ENCODE measurements at places on chromosomes 1 and 21.

DNA sequence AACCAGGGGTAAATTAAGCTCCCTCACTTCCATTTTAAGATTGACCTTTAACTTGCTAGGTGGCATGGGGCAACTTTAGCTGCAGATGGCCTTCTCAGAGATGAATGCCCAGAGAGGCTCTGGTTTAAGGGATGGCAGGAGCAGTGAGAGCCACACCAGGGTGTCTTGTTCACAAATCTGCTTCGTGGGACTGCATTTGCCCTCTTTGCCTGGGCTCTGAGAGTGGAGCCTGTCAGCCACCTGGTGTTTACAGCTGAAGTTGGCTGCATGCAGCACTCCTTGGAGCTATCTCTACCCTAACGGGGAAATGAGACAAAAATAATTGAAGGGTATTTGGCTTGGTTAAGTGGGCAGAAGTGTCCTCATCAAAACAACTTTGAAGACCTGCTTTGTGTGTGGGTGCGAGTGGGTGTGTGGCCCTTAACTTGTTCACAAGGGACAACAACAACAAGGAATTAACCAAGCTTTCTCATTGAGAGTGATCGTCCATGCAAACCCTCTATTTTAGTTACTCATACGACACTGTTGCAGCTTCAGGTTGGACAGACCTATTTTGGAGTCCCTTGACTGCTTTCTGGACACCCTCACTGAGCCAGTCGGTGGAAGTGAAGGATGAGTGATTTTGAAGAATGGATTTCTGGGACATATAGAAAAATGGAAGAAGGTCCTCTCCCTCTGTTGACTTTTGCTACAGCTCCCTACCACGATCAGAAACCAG lies 29.8 kb downstream of the PGM1 start:
- no peak for DNase-seq

DNA sequence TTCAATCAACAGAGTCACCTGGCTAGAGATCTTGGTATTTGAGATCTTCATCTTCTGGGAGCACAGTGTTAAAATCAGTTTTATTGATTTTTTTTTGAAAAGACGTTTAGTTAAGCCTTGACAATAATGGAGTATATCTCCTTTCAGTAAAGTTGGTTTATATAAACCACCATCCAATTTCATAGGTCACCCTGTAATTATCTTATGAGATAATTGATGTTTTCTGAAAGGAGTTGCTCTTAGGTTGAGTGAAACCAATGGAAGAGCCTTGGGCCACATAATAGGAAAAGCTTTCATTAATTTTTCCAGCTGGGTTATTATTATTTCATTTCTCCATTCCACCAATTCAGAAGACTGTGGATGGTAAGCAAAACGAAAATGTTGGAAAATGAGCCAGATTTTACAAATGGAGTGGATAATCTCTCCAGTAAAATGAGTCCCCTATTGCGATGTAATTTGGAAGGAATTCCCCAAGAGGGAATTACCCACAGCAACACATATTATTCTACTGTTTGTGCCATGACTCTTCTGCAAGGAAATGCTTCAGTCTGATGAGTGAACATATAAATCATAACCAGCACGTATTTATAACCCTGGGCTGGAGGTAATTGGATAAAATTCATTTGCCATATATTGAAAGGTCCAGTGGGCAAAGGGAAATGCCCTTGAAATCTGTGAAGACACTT lies 46.2 kb upstream of the TINAGL1 start:
- DNase-seq = no peak

- no peak for DNase-seq
Observed at GRCh38 chr1:12621346-12622335, 3.6 kb upstream of the DHRS3 start.

DNA sequence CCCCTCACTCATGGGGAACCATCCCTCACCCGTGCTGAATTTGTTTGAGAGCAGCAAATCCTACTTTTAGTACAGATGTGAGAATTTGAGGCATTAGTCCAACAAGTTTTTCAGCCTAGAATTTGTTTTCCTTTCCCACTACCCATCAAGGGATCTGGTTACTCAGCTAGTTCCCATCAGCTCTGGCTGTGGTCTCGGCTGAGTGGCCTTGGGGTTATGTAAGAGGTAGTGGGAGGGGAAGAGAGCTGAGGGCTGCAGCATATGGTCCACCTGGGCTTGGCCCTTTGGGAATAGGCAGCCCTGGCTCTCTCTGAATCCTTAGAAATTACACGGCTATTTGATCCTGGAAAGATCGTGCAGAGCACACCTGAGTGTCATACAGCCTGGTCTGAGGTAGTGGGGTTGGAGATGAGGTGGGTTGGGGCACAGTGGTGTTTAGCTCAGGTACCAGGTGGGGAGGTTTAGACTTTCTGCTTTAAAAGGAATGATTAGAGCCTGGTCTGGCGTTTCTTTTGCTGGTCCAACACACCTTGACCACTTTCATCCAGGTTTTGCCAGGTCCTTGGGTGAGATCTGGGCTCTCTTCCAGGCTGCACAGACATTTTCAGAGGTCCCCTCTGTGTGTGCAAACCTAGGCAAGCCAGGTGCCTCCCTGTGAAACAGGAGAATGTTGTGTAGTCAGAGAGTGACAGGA lies 4.2 kb downstream of the GSTM4 start:
- no peak for DNase-seq

DNA sequence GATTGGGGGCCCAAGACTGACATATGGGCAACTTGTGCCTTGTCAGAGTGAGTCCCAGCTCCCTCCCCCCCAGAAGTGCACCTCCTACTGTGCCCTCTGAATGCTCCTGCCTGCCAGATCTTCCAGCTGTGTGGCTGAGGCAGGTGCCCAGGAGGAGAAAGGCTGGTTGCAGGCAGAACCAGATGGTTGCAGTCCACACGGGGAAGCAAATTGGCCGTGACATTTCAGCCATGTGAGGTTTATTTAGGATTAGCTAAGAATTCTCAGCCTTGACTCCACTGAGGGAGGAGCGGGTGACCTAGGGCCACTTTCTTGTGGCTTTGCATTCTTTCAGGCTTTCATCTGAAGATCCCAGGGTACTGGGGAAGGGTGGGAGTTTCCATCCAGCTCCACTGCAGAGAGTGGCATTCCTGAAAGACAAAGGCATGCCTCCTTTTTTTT lies 33.8 kb downstream of the PEX14 start:
- DNase-seq = no peak

DNA sequence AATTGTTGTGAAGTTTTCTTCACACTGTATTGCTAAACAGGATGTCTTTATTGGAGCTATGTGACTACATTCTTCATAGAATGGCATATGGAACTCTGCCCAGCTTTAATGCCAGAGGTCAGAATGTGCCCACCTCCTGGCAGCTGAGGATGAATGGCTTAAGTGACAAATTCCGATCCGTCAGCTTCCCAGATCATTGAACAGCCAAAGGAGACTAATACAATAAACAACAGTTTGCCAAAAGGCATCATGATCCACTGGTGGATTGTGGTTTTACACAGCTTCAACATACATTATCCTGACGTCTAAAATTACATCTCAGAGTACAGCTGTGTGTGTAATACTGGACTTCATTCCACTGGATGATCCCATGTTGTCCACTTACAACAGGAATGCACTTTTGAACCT lies 68.7 kb upstream of the C1orf105 start:
- no peak for DNase-seq

DNA sequence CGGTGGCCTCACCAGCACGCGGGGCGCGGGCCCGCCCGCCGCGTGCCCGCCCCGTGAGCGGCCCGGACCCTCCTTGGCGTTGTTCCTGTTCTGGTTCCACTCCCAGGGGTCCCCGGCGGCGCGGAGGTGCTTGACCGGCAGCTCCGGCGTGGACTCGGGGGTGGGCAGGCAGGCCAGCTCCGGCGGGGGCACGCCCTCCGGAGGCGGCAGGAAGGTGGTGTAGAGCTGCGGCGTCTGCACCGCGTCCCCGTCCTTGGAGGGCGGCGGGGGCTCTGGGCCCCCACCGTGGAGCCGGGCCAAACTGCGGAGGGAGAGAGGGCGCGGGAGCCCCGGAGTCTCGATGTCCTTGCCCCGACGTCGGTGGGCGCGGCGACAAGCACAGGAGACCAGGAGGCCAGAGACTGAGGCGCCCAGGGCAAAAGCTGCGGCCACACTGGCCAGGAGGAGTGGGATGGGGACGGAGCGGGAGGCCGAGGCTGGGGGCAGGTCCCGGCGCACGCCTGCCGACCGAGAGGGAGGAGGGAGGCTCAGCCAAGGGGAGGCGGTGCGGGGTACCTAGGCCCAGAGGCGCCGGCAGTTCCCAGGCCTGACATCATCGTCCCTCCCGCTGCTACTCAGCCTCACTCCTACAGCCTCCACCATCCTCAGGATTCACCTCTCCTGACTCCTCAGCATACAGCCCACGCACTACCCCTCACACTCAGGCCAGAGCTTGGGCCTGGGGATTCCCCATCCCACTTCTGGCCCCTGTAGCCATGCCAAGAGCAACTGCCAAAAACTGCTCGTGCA lies 13.2 kb downstream of the SEMA6C start:
- no peak for DNase-seq

GRCh38 chr1:44154049-44154448 lies 12.6 kb upstream of the KLF18 start:
- no peak for DNase-seq

DNA sequence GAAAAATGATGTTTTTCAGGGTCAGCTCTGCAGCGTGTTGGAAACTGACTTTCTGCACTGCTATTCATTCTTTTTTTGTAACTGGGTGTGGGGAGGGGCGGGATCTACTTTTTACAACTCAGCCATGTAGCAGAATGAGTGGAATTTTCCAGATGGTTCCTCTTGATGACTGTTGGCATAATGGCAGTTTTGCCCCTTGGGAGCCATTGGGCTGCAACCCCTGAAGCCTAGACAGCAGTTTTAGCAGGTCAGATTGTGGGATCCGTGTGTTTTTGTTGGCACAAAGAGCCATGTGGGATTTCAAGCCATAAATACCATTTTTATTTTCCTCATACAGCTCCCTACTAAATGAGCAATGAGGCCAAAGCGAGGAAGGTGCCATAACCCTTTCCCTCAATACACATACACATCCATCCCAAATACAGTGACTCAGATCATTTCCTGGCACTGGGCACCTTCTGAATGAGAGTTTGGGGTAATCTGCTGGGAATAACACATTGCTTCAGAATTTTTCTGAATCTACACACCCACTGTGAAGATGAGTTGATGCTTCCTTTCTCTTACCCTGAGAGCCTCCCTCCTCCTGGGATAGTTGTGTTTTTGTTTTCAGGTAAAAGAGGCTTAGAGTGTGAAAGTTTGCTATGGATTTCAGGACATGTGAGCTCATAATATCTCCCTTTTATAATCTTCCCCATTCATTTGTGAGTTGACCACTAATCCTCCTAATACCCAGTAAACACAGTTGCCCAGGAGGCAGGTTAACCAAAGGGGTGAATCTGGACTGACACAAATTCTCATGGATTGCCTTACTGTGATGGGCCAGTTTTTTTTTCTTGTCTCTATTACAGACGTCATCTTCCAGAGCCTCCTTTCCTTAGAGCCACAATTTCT lies 13.1 kb downstream of the S100A10 start:
- no peak for DNase-seq

DNA sequence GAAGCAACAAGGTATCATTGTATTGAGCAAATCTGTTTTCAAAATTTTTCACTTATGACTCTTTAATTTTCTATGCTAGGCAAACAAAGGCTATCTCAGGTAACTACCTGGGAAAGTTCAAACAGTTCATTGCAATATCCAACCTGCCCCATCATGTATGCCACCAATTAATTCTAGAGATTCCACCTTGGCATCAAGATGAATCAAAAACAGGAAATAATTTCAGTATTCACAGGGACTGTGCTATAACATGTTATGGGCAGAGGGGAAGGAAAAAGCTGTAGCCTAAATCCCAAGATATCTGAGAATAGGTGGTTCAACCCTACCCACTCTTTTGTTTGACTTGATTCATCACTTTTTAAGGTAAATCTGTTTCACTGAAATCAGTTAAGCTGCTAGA lies 67.5 kb upstream of the SH3GLB1 start:
- no peak for DNase-seq

DNA sequence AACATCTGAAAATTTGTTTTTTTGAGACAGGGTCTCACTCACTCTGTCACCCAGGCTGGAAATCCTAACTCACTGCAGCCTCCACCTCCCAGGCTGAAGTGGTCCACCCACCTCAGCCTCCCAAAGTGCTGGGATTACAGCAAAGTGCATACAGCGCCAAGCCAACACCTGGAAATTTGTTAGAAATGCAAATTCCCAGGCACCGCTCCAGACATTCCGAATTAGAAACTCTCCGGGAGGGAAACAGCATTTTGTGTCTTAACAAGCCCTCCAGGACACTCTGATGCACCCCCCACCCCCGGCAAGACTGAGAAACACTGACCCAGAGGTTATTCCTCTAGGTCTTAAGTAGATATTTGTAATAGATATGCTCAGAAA lies 49.1 kb downstream of the ARID4B start:
- DNase-seq = no peak

- no peak for DNase-seq
Observed at GRCh38 chr21:37364722-37365121, 1.9 kb upstream of the DYRK1A start.

GRCh38 chr1:53086491-53087070 lies 24.6 kb downstream of the PODN start:
- DNase-seq = no peak

GRCh38 chr1:19154876-19155275 lies 55.2 kb downstream of the UBR4 start:
- no peak for DNase-seq

- no peak for DNase-seq
Observed at GRCh38 chr21:26842300-26842699, 2.9 kb downstream of the ADAMTS1 start.

- no peak for DNase-seq
Observed at GRCh38 chr1:34908369-34908768, 21.1 kb downstream of the DLGAP3 start.

- DNase-seq = no peak
Observed at GRCh38 chr1:17397910-17398695, 26.1 kb downstream of the PADI6 start.

DNA sequence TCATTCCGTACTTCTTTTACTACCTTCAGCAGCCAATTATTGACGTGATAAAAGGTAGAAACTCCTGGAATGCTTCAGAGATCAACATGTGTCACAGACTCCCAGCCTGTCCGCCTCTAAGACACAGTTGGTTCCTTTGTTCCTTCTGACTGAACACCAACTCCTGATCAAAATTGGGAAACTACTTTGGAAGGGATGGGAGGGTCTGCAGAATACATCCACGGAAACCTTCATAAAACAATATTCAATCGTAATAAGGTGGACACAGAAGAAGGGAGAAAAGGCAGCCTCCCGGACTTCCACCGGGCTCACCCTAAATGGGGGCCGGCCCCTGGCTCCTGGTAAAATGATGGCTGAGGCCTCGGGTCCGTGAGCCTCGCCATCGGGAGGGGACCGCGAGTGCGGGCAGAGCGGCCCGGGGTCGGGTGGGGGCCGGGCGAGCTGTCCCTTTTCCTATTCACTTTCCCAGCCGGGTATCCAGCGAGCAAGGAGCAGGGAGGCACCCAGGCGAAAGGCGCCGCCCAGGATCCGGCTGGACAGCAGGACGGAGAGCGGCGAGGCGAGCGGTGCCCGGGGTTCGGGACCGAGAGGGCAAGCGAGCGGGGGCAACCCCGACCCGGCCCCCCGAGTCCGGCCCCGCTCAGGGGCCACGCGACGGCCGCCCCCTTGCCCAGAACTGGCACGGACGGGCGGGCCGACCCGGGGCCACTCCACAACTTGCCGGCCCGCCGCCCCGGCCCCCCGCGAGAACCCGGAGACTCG lies 805 bp downstream of the NRIP1 start:
- DNase-seq = peak; percentile 25

GRCh38 chr1:193951984-193952383 lies 765.6 kb upstream of the B3GALT2 start:
- DNase-seq = no peak

GRCh38 chr21:44444286-44444931 lies 10.9 kb upstream of the LRRC3 start:
- no peak for DNase-seq

GRCh38 chr21:42959728-42960127 lies 14.6 kb upstream of the PKNOX1 start:
- no peak for DNase-seq

Data from cortex of kidney (tissue), 1 donor.